ENCODE measurements at places on chromosomes 4 and X.

DNA sequence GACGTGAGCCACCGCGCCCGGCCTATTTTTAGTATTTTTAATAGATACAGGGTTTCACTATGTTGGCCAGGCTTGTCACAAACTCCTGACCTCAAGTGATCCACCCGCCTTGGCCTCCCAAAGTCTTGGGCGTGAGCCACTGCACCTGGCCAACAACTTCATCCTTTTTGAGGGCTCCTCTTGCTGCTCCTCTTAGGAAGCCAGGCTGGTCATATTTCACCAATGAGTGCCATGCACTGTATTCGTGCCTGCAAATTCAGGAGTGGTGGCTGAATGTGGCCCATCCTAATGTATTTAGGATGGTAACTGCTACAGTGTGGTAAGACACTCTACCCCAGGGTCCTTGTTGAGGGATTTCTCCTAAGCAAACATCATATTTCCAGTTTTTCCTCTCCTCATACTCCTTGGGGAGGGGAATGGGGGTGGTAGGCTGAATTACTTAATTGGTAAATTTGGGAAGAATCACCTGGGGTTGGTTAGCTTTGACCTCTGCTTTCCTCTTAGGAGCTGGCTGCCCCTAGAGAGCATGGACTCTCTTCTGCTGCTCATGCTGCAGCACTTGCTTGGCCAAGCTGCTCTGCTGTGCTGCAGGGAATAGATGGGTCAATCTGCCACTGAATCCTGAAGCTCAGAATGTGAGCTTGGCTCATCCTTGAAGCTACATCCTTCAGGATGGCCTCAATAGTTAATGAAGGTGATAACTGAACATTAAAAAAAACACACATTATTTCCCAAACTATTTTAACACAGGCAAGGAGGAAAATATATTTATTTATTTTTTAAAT, 167.4 kb downstream of the HS3ST1 start:
- DNase-seq, result no peak

- DNase-seq, result no peak
Measured at GRCh38 chr4:3066836-3067400, 7.4 kb downstream of the HTT-AS start.

DNA sequence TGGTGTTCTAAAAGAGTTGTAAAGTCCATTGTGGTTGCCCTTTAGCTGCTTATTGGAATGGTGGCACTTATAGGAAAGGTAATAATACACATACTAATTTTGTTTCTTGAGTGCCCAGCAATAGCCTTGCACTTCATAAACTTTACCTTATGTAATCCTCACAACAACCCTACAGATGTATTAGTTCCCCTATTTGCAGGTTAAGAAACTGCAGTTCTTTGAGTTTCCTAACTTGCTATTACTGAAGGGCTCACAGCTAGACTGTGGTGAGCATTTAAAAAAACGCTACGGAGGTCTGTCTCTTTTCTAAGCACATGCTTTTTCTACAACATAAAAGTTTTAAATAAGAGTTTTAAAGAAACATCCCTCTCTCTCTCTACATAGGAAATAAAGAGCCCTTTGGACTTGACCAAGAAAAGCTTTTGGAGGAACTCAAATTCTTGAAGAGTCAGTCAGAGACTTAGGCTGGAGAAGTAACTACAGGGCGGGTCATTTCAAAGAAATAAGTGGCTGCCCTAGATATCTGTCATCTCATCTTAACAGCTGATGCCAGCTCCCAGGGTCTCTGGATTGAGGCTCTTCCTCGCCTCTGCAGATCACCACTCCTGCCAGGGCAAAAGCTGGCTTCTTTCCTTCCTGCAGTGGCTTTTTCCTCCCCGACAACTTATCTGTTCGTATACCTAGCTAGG, 42.0 kb upstream of the FBXW7 start:
- no peak for DNase-seq

DNA sequence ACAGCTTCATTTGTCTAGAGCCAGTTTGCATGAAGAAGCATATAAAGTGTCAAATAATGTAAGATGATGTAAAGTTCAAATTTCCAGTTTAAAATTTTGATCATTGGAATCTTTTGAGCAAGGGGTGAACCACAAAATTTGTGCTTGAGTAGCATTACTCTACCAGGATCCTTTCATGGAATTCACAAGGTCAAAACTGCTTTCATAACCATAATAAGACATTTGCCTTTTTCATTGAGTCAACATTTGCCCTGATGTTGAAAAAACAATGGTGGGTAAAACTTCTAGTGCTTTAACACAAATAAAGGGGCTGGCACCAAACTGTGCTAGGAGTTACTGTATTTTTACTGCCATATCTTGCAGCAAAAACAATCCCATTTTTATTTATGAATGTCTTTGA, 142.2 kb downstream of the GLRA3 start:
- DNase-seq, result no peak

DNA sequence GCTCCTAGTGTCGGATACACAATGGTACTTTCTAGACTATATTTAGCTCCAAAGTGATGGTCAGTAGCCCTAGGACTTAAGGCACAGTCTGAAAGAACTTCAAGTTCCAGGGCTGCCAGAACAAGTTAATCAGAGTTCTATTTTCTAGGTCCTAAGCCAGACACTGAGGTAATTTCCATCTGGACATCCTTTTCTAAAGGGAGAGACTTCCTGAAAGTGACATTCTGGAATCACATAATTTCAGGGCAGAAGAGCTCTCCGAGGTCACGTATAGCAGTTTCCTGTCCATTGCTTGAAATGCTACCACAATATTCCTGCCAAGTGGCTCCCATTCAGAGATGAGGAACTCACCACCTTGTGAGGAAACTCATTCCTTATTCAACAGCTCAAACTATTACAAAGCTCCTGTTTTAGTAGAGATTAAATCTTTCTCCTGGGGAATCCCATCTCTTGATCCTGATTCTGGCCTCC, 117.9 kb downstream of the COL25A1 start:
- DNase-seq, result no peak

GRCh38 chr4:84032372-84032771, 466.7 kb downstream of the NKX6-1 start:
- no peak for DNase-seq

DNA sequence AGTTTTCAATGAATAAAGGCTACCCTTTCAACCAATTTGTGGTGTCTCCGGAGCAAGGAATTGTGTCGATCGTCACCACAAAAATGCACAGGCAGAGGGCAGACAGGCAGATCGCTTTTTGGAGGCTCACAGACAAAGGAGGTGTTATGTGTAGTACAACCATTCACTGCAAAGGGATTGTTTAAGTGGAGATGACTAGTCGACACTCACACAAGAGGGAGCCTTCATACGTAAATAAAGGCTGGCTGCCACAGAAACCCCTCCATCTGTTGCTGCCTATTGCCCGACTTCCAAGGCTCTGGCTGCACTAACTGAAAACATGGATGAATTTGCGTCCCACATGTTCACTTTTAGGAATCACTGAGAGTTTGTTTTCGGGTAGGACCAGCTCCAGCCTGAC, 281.1 kb downstream of the NKX6-1 start:
- no peak for DNase-seq

DNA sequence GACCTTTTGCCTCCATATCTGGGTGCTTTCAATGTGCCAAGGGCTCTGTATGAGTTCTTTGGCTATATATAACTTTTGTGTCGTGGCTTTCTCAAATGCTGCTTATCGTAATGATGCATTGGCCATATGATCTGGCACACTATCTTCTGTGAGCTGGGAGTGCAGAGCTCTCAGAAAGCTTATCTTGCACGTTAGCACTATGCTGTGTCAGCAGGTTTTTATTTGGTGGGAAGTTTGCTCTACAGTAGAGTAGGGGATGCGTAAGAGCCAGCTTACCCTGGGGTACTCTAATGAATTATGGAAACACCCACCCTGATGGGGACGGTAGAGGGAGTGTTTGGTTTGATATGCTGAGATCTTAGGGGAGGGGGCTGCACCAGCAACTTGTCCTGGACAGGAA, 119.6 kb downstream of the FAAH2 start:
- DNase-seq, result no peak

GRCh38 chr4:121377076-121377475, 3.7 kb downstream of the QRFPR start:
- no peak for DNase-seq

DNA sequence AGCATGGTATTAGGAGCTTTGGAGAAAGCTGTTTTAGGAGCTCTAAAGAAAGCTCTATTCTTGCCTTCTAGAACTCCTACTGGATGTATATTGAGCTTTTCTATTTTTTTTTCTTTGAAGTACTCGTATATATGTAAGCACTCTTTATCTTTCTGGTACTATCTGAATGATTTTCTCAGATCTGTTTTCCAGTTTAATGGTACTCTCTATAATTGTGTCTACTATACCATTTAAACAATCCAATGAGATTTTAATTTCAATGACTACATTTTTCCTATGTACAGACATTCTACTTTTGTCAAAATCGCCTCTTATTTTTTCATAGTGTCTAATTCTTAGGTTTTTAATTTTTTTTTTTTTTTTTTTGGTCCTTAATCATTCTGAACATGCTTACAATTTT, 328.1 kb downstream of the DCTD start:
- DNase-seq, result no peak

GRCh38 chr4:179328627-179329026, 1886.4 kb upstream of the AGA start:
- DNase-seq, result no peak

GRCh38 chrX:20522420-20522819, 255.7 kb upstream of the RPS6KA3 start:
- no peak for DNase-seq

DNA sequence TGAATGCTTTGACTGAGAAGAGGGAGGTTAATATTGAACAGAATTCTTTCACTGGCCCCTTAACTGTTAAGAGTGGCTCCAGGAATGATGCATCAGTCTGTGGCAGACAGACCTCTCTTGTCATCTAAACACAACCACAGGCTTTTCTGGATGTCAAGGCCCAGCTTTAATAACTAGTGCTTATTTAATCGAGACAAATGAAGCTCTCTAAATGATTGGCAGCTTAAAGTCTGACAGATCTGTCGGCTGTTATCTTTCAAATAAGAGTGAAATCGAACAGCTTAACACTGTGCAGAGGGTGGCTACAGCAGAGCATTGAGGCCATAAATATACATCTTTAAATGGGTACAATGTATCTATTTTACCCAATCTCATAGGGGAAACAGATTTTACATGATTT, 500.8 kb upstream of the PABPC4L start:
- DNase-seq, result no peak

DNA sequence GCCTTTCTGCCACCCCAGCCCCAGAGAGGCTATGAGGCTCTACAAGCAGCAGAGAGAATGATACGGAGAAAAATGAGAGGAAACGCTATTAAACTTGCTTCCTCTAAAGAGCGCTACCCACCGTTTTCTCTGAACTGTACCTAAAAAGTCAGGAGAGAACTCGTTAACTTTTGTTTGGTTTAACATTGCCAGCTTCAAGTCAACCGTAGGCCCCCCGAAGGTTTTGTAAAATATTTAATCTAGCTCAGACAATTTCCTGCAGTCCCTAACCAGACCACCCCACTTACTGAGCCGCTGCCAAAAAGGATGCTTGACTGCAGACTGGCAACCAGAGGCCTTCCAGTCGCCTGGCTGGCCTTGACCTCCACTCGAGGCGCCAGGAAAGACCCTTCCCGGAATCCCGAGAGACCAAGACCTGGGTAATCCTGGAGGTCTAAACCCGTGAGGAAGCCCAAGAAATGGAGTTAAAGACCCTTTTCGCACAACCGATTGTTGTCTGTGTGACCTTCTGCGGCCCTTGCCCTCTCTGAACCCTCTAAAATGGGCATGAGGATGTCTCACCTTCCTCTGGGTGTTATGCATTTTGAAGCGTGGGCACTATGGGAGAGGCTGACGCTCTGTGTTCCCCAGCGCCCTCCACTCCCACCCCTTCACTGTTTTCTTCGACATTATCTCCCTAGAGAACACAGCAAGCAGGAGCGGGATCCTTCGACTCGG, 86.3 kb downstream of the BCOR start:
- DNase-seq, result no peak

- DNase-seq, result no peak
Measured at GRCh38 chrX:65679071-65679540, 11.7 kb downstream of the MSN start.

- no peak for DNase-seq
Measured at GRCh38 chr4:147139455-147140198, 194.0 kb upstream of the TTC29 start.

- no peak for DNase-seq
Measured at GRCh38 chrX:72652082-72652481, 62.0 kb downstream of the PHKA1 start.

DNA sequence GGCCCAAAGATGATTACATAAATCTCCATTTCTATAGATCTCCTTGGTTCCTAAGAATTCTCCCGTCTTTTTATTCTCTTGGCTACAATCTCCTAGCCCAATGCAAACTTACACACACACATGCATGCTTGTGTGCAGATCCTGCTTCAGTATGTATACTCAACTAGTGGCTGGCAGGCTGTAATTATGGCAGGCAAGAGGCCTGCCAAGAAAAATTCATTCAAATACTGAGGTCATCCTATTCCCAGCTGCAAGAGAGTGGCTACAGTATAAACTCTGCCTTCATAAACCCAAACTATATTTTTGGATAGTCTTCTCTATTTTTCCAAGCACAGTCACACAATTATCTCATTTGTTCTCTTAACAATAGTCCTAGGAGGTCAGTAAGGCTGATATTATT, 95.2 kb downstream of the SHROOM4 start:
- DNase-seq, result no peak

- no peak for DNase-seq
Measured at GRCh38 chrX:24874604-24875247, 141.0 kb downstream of the ARX start.

GRCh38 chrX:26783512-26784225, 567.7 kb downstream of the MAGEB5 start:
- DNase-seq, result no peak

DNA sequence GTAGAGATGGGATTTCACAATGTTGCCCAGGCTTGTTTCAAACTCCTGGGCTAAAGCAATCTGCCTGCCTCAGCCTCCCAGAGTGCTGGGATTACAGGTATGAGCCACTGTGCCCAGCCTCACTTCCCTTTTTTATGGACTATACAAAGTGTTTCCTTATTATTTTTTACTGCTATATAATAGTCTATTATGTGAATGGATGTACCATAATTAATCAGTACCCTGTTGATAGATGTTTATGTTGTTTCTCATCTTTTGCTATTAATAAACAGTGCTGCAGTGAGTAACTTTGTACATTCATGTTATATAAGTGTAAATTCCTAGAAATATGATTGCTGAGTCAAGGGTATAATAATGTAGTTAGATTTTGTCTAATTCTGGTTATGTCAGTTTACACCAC, 35.8 kb upstream of the LARP1B start:
- DNase-seq, result no peak

DNA sequence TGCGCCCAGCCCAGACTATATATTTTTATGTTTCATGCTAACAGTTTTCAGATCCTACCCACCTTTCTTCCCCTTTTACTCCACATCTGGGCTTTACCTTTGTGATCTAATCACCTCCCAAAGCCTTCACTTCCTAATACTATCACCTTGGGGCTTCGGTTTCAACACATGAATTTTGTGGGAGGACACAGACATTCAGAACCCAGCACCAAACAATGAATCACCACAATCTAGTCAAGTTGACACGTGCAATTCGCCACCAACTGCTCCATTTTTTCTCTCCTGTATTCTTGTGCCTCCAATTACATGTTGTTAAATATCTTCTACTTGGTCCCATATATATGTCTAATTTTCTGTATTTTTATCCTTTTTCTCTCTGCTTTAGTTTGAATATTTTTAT, 41.8 kb upstream of the STX18 start:
- no peak for DNase-seq
